Panc1 (cell line): ENCODE measurements at places on chromosomes 2 and 18. TPM values are rescaled to one million over a fixed set of nuclear protein-coding genes. Genes with fewer than 3 reads are reported as not detected.

TEKT4 gene
- 0.26 TPM for total RNA-seq

DNA sequence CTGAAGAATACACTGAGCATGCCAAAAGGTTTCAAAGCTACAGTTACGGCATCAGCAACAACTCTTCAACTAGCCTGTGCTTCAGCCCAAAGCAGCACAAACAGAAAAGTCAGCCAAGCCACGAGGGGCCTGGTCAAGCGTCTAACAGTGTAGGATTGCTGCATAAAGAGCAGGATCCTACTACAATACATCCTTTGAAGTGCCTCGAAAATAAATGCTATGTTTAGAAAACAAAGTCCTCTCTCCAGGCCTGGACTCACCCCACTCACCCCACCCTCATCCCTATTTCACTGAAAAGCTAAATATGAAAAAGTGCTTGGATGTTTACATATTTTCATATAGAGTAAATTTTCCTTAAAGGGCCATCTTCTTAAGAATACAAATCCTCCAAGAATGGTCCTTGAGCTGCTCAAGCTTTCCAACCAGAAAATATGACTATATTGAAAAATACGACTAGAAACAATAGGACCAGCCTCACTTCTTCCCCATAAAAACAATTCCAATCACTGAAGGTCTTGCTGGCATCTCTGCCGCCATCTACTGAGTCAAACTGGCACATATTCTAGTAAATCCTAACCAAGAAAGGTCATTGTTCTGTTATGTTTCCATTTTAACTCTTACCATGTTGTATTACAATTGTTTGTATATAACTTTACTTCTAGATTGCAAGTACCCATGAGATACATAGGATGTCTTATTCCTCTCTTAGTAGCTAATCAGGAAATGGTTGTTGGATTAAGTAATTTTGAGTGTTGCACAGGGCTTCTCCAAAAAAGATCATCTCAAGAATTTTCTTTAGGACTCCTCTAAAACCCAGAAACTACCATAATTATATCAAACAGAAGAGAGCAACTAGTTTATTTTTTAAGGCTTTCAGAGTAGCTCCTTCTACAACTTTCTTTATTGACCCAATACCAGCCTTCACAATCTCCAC is 63.6 kb downstream of the CLHC1 start:
- H3K36me3 ChIP-seq = no peaks in the 10 kb centered on the region
- H3K27me3 ChIP-seq = no peaks in the 10 kb centered on the region
- H3K27ac ChIP-seq = peak overlapping the region; percentile 60
- H3K4me1 ChIP-seq = peaks cover 23% of the 10 kb centered on the region

GRCh38 chr2:112626604-112627059 is 19.1 kb upstream of the SLC20A1 start:
- H3K27ac ChIP-seq = peak overlapping the region; percentile 62; the same call in 1 of the 2 replicates
- H3K27me3 ChIP-seq = no peaks in the 10 kb centered on the region
- DNase-seq = peak; percentile 73
- peaks cover 21% of the 10 kb centered on the region for H3K4me1 ChIP-seq
- H3K36me3 ChIP-seq = no peaks in the 10 kb centered on the region
- H3K4me3 ChIP-seq = peak overlapping the region; percentile 13; the same call in 1 of the 2 replicates

DNA sequence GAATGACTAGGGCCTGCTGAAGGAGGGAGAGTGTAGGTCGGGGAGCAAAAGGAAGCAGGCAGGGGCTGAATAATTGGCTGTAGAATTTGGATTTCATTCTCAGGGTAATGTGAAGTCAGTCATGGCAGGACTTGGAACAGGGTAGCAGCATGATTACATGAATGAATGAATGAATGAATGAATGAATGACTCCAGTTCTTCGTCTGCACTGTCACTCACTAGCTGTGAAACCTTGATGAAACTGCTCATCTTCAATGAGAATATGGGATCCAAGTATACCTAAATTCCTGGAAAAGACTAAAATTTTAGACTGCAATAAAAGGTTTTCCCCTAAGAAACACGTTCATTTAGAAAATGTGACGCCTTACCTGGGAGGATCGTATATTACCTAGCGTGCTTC is 3.0 kb upstream of the RND3 start:
- no peak overlapping the region for H3K4me3 ChIP-seq
- no peak for DNase-seq
- H3K36me3 ChIP-seq = peaks cover 3% of the 10 kb centered on the region; the same call in 1 of the 2 replicates
- no peaks in the 10 kb centered on the region; the same call in 1 of the 2 replicates for H3K27me3 ChIP-seq

MC4R gene
- total RNA-seq = not detected

APOB gene
- total RNA-seq = 1.2 TPM

GRCh38 chr18:58520969-58521368 is 107.9 kb downstream of the ALPK2 start:
- H3K27ac ChIP-seq = no peak overlapping the region
- no peak for DNase-seq
- no peaks in the 10 kb centered on the region for H3K27me3 ChIP-seq

SLC4A3 gene
- total RNA-seq = 13.5 TPM

DNA sequence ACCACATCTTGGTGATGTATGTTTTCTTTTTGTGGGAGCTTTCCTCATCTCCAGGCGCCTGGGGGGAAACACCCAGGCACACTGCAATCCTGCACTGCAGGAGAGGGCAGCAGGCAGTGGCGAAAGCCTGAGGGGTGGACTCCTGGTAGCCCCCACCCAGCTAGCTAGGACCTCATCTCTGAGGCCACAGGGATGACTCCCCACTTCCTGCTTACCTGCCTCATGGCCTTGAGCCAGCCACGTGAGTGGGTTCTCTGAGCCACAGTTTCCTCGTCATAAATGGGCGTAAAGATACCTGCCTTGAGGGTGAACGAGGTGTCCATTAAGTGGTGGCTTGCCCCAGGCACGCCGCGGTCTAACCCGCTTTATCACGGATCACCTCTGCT is 19.1 kb downstream of the TRAF3IP1 start:
- H3K4me3 ChIP-seq = no peak overlapping the region
- no peaks in the 10 kb centered on the region for H3K27me3 ChIP-seq
- DNase-seq = no peak
- no peaks in the 10 kb centered on the region for H3K36me3 ChIP-seq

DNA sequence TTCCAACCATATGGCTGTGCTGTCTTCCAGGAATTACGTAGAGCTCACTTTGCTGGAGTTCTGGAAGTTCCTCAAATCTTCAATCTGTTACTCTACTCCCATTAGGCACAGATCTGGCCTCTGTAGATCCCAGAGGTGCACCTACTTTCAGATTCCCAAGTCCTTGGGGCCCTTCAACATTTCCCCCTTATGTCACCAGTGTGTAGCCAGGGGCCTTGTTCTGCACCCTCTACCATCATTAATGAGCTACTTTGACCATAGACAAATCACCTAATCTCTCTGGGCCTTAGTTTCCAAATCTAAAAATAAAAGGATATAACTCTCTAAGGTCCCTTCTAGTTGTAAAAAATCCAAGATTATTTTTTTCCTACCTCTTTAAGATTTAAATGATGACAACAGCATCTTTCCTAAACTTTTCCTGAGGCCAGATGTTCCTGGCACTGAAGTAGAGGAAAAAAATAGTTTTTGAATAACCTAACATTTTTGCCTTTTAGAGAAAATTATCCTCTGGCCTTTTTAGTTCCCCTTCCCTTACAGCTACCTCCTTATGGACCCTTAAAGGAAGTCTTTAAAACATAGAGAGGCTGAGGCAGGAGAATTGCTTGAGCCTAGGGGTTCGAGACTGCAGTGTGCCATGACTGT is 31.0 kb upstream of the WIPF1 start:
- H3K36me3 ChIP-seq = no peaks in the 10 kb centered on the region
- H3K4me1 ChIP-seq = no peaks in the 10 kb centered on the region
- no peak for DNase-seq
- no peaks in the 10 kb centered on the region for H3K27me3 ChIP-seq

DNA sequence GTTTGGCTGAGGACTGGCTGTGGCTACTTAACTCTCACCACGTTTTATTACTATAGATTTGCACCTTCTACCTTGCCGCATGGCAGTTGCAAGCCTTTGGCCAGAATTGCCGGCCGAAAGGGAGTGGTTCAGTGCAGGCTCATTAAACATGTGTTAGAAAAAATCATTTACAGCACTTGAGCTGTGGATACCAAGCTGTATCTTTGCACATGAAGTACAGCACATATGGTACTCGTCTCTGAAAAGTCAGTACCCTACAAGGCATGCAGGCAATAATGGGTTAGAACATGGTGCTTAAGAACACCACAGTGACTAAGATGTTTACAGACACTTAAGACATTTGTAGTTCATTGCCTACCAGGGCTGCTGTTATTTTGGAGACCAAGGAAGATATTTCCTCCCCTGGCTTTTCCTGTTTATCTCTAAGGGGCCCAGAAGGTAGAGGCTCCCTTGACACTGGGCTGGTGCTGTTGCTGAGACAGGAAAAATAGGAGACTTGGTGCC is 103.1 kb downstream of the ZNF532 start:
- H3K27me3 ChIP-seq = no peaks in the 10 kb centered on the region
- DNase-seq = no peak
- no peak overlapping the region for H3K4me3 ChIP-seq
- no peaks in the 10 kb centered on the region; the same call in 1 of the 2 replicates for H3K4me1 ChIP-seq
- no peak overlapping the region for H3K27ac ChIP-seq

DNA sequence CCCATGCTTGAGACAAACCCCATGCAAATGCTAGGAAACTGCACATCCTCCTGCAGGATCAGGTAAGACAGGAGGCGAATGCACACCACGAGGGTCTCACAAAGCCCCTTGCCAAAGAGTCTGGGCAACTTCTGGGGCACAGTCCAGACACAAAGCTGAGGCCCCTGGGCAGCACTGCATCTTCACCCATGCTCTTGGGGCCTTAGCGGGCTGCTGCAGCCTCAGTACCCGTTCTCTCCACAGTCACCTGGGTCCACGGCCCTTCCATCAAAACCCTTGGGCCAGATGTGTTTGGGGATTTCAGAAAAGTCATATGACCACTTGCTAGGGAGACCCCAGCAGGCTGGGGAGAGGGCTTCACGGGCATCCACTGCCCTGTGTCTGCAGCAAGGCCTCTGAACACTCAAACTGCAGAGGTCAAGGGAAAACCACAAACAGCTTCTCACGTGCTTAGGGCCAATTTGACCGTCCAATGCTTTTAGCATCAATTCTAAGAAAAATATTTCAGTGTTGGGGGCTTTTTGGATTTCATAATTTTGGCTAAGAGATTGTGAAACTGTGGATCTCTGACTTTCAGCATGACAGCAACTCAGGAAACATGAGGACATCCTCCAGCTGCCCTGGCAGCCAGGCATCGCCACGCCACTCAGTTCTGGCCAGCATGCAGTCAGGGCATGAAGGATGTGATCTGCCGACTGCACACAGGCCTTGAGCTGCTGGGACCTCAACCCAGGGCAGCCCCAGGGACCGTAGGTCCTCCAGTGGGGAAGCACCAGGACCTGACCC is 20.0 kb downstream of the PASK start:
- no peak overlapping the region for H3K4me3 ChIP-seq
- no peaks in the 10 kb centered on the region for H3K4me1 ChIP-seq

- no peaks in the 10 kb centered on the region for H3K27me3 ChIP-seq
- no peak for DNase-seq
- no peak overlapping the region for H3K27ac ChIP-seq
- H3K36me3 ChIP-seq = no peaks in the 10 kb centered on the region
Measured at GRCh38 chr2:54021702-54022101, 50.9 kb upstream of the PSME4 start.

DNA sequence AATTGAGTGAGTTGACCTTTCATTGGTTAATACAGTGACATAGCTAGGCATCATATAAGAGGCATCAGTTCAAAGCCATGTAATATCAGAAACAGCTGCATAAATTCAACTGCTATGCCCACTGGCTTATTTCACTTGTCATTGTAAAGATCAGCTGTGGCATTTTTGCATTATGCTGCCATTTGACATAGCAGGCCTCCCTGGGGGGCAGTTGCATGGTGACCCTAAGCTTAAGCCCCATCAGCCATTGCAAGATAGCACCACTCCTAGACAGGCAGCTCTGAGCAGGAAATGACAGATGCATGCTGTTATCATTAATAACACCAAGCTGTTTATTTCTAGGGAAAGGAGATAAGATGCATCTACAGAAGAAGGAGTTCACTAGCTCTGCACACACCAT is 233.4 kb upstream of the CNTNAP5 start:
- H3K4me1 ChIP-seq = no peaks in the 10 kb centered on the region
- H3K36me3 ChIP-seq = no peaks in the 10 kb centered on the region
- no peak overlapping the region for H3K27ac ChIP-seq
- DNase-seq = no peak

GAREM2 gene
- 12.4 TPM for total RNA-seq

DNA sequence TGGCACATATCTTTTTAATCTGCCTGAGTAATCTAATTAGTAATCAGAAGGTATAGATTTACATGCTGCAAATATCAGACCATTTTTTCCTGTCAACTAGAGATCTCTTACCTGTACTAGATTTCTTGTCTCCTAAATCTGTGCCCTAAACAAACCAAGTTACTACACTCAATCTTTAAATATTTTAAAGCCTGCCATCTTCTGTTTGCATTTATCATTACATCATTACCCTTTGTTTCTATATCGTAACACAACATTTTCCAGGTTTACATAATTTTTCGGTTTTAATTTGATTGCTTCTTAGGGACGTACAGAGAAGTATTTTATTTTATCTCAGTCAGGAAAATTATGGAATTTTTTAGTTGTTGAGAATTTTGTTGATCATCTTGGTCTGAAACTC is 25.7 kb downstream of the PSMA8 start:
- no peaks in the 10 kb centered on the region for H3K27me3 ChIP-seq
- DNase-seq = no peak
- no peaks in the 10 kb centered on the region for H3K4me1 ChIP-seq
- no peak overlapping the region for H3K4me3 ChIP-seq
- no peak overlapping the region for H3K27ac ChIP-seq

- no peaks in the 10 kb centered on the region for H3K4me1 ChIP-seq
- no peak overlapping the region for H3K4me3 ChIP-seq
- H3K36me3 ChIP-seq = no peaks in the 10 kb centered on the region
- DNase-seq = no peak
- H3K27ac ChIP-seq = no peak overlapping the region
Measured at GRCh38 chr2:215536510-215536909, 100.6 kb upstream of the FN1 start.

GRCh38 chr18:57446322-57446721 is 11.1 kb downstream of the ONECUT2 start:
- no peak overlapping the region for H3K4me3 ChIP-seq
- H3K36me3 ChIP-seq = no peaks in the 10 kb centered on the region
- no peak overlapping the region for H3K27ac ChIP-seq
- H3K4me1 ChIP-seq = no peaks in the 10 kb centered on the region

GRCh38 chr2:134070281-134070741 is 183.6 kb upstream of the MGAT5 start:
- DNase-seq = no peak
- H3K36me3 ChIP-seq = no peaks in the 10 kb centered on the region
- H3K4me3 ChIP-seq = no peak overlapping the region
- H3K27ac ChIP-seq = no peak overlapping the region
- no peaks in the 10 kb centered on the region for H3K27me3 ChIP-seq
- H3K4me1 ChIP-seq = no peaks in the 10 kb centered on the region
